Mesenteric fat pad (tissue), 1 donor: ENCODE measurements at places on chromosomes 13 and 19. TPM values are rescaled to one million over a fixed set of nuclear protein-coding genes. Genes with fewer than 3 reads are reported as not detected.

DNA sequence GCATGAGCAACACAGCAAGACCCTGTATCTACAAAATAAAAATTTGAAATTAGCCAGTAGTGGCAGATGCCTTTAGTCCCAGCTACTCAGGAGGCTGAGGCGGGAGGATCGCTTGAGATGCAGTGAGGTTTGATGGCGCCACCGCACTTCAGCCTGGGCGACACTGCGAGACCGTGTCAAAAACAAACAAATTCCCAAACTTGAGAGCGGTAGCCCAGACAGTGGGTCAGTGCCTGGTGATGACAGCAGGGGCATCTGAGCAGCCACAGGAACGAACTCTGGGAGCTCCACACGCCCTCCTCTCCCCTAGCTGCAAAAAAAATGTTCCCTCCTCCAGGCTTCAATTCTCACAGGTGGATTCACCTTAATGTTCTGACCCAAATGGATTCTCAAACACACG is 14.1 kb downstream of the ZNF490 start:
- DNase-seq: no peak

DNA sequence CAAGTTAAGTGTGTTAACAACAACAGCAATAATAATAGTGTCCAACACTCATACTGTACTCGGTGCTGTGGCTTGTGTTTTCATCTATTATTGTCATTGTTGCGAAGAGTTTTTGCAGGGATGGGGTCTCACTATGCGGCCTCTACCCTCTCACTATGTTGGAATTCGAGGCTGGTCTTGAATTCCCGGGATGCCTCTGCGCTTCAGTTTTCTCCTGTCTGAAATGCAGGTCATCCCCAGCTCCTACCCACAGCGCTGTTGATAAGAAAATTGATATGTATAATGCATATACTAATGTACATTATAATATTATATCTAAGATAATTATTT is 4.9 kb upstream of the SBK3 start:
- DNase-seq: no peak

- no peak for DNase-seq
Measured at GRCh38 chr19:13381827-13382632, 124.2 kb downstream of the CACNA1A start.

The RNF17 gene
- total RNA-seq: 0.58 TPM

The ZNF583 gene
- 4.6 TPM for total RNA-seq

The MPV17L2 gene
- 10.7 TPM for total RNA-seq
